ENCODE measurements at places on chromosomes 3 and 15.

DNA sequence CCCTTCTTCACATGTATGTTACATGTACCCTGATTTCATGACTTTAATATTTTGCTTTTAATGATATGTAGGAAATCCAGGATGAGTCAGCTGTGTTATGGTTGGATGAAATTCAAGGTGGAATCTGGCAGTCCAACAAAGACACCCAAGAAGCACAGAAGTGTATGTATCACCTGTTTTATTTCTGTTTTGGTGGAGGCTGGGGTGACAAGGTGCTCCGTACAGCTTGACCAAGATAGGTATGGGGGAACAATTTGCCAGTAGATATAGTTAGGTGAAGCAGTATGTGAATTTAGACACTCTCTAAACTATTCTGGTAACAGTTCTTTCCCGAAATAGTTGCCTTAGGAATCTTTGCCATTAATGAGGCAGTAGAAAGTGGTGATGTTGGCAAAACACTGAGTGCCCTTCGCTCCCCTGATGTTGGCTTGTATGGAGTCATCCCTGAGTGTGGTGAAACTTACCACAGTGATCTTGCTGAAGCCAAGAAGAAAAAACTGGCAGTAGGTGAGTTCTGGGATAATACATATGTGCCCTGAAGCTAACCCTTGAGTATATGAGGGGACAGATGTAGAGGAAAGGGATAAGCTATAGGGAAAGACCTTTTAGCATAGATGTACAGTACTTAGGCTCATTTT, 63.7 kb upstream of the CRTC3 start:
- no peak for DNase-seq

DNA sequence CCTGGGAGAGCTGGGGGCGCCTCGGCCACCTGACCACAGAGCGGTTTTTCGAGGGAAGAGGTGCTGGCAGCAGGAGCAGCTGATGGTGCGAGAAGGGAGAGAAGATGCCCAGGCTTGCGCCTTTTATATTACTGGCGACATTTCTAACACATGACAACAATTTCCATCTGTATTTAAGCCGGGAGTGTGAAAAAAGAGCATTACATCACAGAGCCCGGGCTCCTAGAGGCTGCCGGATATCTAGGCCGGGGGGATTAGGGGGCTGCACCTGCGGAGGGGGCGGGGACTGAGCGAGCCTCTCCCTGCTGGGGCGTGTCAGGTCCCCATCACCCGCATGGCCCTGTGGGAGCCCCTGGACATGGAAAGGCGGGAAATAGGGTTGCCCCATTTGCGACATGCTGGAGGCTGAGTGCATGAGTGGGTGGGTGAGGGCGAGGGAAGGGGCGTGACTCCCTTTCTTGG, 440.7 kb downstream of the MAGI1 start:
- no peak for DNase-seq

DNA sequence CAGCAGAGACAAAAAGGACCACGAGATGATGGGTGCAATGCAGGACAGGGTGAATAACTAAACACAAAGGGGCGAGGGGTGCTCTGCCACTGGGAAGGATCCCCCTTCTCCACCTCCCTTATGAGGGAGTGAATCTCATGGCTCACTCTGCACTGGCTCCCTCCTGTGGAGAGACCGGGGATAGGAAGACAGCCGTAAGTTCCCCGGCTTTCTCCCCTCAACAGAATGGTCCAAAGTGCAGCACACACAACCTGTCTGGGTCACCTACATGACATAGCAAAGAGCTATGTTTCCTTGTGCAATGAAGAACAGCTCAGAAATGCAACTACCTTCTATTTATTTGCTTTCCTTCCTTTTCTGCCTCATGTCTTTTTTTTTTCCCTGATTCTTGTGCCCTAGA, 7.8 kb upstream of the ACSBG1 start:
- DNase-seq = no peak

- peak; percentile 44 for DNase-seq
Measured at GRCh38 chr15:75731248-75732151, 18.9 kb upstream of the CSPG4 start.

- peak; percentile 73 for DNase-seq
Measured at GRCh38 chr3:195150181-195151118, 120.5 kb downstream of the XXYLT1 start.

DNA sequence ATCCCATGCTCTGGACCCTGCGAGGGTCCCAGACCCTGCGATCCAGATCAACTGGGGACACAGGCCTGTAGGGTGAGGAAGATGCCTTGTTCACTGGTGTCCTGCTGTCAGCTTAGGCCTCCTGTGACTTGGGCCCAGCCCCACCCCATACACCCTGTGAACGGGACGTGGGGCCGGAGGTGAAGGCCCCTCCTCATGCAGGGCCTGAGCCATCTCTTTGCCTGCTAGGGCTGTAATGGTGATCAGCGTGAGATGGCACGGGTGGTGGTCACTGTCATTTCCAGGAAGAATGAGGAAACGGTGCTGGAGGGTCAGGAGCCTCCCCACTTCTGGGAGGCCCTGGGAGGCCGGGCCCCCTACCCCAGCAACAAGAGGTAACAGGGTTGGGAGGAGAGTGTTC, 12.4 kb downstream of the VILL start:
- DNase-seq = no peak

GRCh38 chr3:128933213-128933921, 53.9 kb downstream of the ACAD9 start:
- no peak for DNase-seq

DNA sequence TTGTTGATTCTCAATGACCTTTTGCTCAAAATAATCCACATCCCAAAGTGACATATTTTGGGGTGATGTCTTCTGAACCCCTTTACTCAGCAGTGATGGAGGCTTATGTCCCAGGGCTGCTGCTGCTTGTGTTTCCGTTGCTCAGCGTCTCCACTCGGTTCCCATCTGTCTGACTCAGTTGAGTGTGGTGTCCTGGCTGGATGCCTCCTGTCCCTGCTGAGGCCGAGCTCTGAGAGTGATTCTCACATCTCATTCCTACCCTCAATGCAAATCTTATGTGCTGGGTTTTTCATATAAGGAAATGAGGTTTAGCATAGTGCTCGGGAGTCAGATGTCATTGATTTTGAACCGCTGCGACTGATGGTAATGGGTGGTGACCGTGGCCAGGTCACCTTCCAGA, 247.4 kb downstream of the GABRG3 start:
- no peak for DNase-seq

GRCh38 chr3:192899540-192899982, 18.1 kb downstream of the MB21D2 start:
- DNase-seq = no peak

DNA sequence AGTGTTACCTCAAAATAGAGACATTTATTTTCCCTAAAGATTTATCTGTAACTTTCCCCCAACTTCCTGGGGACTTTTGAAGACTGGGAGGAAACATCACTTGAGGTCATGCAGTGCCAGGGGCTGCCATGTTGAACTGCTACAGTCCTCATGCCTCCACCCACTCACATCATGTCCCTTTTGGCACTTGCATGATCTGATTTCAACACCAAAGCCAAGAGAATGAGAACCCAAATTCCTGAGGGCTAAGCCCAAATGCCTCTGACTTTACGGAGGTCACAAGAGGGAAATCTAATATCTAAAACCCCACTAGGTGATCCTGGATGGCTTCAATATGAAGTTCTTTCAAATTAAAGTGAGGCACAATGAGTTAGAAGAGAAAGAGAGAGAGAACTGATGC, 213.1 kb downstream of the NTRK3 start:
- DNase-seq = no peak

GRCh38 chr15:101528108-101528916, 38.8 kb upstream of the PCSK6 start:
- peak; percentile 91 for DNase-seq

DNA sequence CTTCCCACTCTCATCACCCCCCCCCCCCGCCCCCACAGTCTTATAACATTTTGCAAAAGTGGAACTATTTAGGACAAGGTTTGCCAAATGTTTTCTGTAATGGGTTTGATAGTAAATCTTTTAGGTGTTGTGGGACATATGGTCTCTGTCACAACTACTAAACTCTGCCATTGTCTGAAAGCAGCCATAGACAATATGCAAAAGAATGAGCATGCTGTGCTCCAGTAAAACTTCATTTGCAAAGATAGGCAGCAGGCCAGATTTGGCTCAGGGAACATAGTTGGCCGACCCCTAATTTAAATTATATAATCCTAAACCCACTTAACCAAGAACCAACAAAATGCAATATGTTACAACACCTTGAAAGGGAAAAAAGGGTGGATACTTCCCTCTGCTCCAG, 46.4 kb downstream of the TIPARP start:
- no peak for DNase-seq

GRCh38 chr15:97998307-97999071, 38.0 kb downstream of the ARRDC4 start:
- DNase-seq = no peak

- DNase-seq = no peak
Measured at GRCh38 chr3:109364088-109364487, 26.7 kb upstream of the DPPA4 start.

DNA sequence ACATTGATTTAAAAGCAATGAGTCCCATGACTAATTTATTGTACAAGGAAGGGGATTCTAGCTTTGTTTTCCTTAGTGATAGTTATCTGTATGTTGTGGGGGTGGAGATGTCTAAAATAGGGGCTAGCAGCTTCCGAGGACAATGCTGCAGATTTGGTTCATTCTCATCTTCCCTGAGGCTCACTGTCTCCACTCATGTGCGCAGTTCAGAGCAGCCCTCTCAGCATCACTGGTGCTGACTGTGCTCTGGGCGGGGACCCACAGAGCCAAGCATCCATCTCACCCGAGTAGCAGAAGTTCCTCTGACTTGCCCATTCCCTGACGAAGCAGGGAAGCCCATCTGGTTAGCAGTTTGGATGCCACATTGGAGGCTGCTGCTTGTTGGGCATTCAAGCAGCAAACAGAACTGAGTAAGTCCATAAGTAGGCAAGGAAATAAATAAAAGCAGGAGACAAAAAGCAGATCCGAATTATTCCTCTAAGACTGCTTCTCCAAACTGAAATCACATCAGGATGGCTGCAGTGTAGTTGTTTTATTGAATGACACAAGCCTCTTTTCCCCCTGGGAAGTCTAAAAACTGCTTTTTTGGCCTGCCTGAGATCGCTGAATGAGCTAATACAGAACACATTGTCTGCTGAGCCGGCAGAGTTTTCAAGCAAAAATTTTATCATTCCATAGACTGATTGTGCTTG, 27.5 kb downstream of the RARB start:
- DNase-seq = no peak

DNA sequence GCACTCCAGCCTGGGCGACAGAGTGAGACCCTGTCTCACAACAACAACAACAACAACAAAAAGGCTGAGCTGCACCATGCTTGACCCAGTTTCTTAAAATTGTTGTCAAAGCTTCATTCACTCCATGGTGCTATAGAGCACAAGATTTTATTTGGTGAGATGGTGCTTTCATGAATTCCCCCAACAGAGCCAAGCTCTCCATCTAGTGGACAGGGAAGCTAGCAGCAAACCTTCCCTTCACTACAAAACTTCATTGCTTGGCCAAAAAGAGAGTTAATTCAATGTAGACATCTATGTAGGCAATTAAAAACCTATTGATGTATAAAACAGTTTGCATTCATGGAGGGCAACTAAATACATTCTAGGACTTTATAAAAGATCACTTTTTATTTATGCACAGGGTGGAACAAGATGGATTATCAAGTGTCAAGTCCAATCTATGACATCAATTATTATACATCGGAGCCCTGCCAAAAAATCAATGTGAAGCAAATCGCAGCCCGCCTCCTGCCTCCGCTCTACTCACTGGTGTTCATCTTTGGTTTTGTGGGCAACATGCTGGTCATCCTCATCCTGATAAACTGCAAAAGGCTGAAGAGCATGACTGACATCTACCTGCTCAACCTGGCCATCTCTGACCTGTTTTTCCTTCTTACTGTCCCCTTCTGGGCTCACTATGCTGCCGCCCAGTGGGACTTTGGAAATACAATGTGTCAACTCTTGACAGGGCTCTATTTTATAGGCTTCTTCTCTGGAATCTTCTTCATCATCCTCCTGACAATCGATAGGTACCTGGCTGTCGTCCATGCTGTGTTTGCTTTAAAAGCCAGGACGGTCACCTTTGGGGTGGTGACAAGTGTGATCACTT, 2.0 kb downstream of the CCR5 start:
- no peak for DNase-seq

DNA sequence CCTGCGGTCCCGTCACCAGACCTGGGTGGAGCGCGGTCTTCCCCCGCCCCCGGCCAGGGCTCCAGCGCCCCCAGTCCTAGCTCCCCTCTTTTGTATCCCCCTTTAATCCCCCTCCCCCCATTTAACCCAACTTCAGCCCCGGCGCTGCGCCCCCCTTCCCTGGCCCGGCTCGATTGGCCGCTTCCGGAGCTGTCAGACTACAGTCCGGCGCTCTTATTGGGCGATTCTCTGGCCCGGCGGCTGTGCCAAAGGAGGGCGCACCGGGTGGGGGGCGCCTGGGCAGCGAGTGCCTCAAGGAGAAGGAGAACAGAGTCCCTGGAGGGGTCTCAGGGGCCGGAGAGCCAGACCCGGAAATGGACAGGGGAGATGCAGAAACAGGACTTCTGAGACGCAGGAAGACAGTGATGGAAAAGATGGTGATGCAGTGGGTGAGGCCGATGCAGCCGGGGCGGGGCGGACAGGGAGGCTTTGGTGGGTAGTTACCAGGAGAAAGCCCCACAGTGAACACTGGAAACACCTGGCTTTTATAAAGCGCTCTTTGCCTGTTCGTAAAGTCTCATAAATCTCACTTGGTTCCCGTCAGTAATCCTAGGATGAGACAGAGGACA, 1.2 kb upstream of the ADCY5 start:
- peak; percentile 58 for DNase-seq

- DNase-seq = no peak
Measured at GRCh38 chr3:11328196-11328945, 56.2 kb downstream of the ATG7 start.

DNA sequence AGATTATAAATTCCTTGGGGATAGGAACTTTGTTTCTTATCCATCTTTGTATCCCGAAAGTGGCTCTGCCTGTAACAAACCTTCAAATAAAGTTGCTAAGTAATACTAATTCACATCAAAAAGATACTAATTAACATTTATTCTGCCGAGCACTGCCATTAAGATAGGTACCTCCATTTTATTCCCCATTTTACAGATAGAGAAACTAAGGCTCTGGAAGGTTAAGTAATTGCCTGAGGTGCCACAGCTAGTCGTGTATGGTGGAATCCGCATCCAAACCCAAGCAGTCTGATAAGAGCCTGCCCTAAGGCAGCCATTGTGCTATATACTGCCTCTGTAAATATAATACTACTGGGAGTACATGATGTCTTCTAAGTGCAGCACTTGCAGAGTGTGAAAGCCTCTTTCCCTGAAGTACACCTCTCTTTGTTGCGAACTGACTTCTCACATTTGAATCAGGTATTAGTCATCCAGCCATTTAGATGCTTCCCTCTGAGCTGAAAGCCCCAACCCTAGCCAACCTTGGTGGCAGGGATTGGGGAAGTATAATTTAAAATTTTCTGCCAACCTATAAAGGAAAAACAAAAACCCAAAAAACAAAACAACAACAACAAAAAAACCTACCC, 78.5 kb upstream of the CHD2 start:
- DNase-seq = no peak

DNA sequence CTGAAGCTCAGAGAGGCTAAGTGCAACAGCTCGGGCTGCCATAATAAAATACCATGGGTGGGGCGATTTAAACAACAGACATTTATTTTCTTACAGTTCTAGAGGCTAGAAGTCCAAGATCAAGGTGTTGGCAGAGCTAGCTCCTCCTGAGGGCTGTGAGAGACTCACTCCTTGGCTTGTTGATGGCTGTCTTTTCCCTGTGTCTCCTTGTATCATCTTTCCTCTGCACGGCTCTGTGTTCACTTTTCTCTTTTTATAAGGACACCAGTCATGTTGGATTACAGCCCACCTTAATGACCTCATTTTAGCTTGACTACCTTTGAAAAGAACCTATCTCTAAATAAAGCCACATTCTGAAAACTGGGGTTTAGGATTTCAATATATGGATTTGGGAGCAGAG, 129.7 kb downstream of the RPL22L1 start:
- no peak for DNase-seq
